ENCODE measurements at places on chromosomes 1 and 21. TPM values are rescaled to one million over a fixed set of nuclear protein-coding genes. Genes with fewer than 3 reads are reported as not detected.

GRCh38 chr1:204194080-204194479 is 2.2 kb downstream of the KISS1 start:
- no peak overlapping the region for H3K27ac ChIP-seq
- DNase-seq = no peak
- no peak overlapping the region for H3K4me3 ChIP-seq
- H3K36me3 ChIP-seq = no peaks in the 10 kb centered on the region

- H3K27ac ChIP-seq = no peak overlapping the region
- no peak overlapping the region for H3K4me3 ChIP-seq
- H3K27me3 ChIP-seq = peaks cover 51% of the 10 kb centered on the region
These were observed 12.4 kb upstream of the ADGRB2 start for GRCh38 chr1:31776516-31776915.

DNA sequence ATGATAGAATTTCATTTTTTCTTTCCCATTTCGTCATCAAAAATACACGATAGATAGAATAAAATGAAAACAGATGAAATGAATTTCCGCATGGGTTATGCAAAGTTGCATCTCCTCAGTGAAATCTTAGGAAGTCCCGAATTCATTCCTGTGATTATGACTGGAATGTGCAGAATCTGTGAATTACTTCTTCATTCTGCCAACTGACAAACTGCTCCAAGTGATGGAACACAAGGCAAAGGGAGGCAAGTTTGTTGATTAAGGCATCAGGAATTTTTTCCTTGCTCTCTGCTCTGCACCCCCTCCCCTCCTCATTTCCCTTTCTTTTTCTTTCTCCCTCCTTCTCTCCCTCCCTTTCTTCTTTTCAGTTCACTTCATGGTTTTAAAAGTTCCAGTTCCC is 37.0 kb upstream of the ADGRL4 start:
- no peaks in the 10 kb centered on the region for H3K27me3 ChIP-seq
- H3K4me3 ChIP-seq = no peak overlapping the region
- no peak overlapping the region for H3K27ac ChIP-seq
- H3K4me1 ChIP-seq = no peaks in the 10 kb centered on the region
- DNase-seq = no peak

DNA sequence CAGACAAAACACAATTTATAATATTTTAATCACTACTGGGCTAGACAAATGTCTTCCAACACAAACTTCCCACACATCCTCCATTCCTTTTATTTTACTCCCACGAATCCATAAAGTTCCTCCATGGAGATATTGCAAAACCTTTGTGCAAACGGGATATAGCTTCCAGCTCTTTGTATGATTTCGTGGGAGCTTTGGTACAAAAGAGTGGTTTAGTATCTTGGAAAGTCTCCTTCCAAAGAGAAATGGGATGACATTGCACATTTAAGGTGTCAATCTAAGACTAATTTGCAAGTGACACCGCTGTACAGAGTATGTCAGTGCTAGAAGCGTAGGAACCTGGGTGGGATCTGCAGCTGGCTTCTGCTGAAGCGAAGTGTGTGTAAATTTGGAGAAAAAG is 455.2 kb upstream of the RUNX1 start:
- peak overlapping the region; percentile 18 for H3K27ac ChIP-seq
- H3K4me1 ChIP-seq = peaks cover 12% of the 10 kb centered on the region
- no peak overlapping the region for H3K4me3 ChIP-seq
- no peaks in the 10 kb centered on the region for H3K36me3 ChIP-seq

Gene FCRL6
- total RNA-seq = 3.2 TPM

Gene SPRR4
- total RNA-seq = not detected

Gene CD52
- total RNA-seq = 348 TPM

Gene SLC44A3
- total RNA-seq = 31.6 TPM
